ENCODE measurements at places on chromosomes 16 and 17.
A peak's percentile ranks its signal among the peaks of the same experiment; 100 is the strongest.

GRCh38 chr16:576823-577201 lies 7.0 kb downstream of the PIGQ start:
- DNase-seq: no peak

DNA sequence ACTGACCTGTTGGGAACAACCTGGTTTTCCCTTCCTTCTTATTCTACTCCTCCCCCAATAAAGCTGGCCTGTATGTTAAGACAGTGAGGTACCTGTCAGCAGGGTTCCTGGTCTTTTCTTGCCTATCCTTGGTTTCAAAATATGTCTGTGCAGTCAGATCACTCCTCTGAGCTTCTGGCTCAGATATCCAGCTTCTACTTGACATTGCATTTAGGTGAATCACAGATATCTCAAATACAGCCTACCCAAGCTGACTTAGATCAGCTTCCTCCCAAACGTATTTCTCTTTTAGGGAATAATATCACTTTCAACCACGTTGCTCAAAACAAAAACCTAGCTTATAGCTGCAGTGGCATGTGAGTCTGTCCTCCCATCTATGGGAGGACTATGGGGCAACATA lies 48.7 kb downstream of the TEX14 start:
- DNase-seq: no peak

DNA sequence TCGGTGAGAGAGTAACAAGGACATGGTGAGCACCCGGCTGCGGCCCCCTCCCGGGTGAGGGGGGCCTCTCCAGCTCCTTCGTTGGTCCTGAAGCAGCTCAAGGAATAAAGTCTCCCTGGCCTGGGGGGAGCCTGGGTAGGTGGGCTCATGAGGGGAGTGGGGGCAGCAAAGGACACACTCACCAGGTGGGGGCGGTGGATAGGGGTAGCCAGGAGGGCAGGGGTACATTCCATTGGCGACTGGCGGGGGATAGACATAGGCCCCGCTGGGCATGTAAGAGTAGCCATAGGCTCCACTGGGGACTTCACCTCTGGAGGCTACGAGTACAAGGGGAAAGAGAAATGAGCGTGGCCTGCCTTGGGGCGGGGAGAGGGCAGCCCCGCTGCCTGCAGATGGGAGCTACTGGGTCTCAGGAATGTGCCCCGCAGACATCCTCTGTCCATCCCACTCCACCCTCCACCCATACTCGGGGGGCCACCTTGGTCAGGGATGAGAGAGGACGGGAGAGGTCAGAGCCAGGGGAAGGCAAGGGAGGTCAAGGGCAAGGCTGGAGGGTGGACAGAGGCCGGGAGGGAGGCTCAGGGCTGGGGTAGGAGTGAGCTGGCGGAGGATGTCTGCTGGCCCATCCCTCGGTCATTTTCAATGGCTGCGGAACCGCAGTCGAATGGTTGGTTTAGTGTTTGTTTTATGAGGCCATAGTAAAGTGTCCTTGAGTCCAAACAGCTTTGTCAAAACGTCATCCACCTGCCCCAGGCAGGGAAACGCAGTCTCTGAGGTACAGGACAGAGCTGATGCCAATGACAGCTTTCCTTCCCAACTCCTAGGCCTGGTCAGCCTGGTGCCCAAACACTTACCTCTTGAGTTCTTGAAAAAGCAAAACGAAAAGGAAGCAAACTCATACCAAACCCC lies 3.7 kb upstream of the UNC13D start:
- no peak for DNase-seq

DNA sequence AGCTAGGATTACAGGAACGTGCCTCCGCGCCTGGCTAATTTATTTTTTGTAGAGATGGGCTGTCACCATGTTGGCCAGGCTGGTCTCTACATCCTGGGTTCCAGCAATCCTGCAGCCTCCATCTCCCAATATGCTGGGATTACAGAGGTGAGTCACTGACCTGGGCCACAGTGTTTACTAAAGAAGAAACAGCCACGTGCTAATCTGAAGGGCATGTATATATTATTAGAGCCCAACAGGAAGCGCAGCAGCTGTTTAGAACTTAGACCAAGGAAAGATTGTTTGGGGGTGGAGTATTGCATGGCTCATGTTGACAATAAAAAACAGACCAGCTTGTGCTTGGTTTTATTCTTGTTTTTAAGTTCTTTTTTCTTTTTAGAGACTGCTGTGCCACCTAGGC lies 60.2 kb downstream of the HAPSTR1 start:
- DNase-seq: no peak

- no peak for DNase-seq
Observed at GRCh38 chr17:31724026-31724425, 135.0 kb downstream of the COPRS start.

DNA sequence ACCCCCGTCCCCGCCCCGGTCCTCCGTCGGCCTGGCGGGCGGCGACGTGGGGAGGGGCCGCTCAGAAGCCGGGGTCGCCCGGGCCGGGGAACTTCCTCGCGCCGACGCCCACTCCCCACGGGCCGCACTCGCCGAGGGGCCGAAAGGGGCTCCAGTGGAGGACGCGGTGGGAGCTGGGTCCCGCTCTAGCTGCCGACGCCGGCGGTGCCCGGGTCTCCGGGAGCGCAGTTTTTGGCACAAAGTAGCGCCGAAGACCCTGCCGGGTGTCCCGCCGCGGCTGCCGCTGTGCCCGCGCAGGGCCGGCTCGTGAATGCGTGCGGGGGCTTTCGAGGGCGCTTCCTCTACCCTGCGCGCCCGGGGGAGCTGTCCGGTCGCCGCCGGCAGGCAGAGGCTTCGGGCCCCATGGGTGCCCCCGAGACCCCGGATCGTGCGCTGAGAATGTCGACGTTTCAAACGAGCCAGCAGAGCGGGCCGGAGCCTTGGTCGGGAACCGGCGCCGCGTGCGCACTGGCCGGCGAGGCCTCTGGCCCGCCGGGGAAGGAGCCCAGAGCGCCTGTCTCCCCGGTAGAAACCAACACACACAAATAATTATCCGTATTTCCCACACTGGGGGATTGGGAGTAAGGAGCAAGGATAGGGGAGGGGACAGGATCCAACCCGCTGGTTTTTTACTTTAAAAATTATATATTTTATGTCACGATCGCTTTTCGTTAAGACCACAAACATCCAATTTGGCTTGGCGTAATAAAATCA lies 46.6 kb upstream of the SLC38A10 start:
- no peak for DNase-seq

DNA sequence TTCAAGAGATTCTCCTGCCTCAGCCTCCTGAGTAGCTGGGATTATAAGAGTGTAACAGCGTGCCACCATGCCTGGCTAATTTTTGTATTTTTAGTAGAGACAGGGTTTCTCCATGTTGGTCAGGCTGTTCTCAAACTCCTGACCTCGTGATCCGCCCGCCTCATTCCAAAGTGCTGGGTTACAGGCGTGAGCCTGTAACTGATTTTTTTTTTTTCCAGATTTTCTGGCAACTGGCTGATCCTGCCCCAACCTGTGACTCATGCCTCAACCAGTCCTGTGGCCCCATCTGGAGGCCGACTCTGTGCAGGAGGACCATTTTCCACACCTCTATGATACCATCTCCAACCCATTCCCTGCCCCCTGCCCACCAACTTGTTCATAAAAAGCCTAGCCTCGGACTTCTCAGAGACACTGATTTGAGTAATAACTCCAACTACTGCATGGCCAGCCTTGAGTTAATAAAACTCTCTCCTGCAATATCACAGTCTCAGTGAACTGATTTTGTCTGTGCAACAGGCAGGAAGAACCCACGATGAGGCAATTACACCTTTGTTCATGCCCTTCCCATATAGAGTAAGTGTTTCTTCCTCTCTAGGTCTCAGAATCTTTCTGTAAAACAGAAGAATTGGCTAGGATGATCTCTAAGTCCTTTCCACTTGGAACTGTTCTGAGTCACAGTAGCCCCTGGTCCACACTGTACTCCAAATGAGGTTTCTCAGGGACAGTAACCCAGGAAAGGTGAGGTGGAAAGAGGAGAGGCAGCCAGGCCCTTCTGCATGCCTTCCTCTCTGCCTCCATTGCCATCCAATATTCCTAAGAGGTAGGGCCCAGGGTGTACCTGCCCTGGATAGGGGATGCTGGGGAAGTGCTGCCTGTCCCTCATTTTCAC lies 8.8 kb upstream of the CNOT1 start:
- no peak for DNase-seq

DNA sequence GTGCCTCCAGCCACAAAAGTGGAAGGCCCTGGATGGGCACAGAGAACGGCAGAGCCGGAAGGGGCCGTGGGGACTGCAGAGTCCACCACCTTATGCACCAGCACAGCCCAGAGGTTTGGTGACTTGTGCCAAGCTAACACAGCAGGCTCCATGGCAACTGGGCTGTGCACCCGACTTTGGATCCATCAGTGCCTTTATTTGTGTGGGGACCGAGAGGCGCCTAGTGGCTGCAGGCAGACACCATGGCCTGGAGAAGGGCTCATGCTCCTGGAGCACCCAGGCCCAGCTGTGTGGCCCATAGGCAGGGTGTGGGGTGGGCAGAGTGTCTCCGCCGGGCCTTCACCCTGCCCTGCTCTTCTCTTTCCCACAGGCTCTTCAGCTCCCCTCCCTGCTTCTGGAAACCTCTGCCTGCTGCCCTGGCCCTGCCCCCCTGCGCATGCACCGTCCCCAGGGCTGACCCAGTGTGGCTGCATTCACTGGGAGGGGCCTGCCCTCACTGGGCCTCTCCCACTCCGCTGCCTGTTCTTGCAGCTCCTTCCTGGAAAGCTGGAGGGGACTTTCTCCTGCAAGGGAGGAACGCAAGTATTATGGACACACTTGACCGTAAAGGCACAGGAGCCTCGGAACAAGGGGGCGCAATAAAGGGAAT lies 10.1 kb downstream of the C16orf90 start:
- peak; percentile 16 for DNase-seq

GRCh38 chr17:44801880-44802279 lies 28.2 kb downstream of the GJC1 start:
- DNase-seq: no peak

DNA sequence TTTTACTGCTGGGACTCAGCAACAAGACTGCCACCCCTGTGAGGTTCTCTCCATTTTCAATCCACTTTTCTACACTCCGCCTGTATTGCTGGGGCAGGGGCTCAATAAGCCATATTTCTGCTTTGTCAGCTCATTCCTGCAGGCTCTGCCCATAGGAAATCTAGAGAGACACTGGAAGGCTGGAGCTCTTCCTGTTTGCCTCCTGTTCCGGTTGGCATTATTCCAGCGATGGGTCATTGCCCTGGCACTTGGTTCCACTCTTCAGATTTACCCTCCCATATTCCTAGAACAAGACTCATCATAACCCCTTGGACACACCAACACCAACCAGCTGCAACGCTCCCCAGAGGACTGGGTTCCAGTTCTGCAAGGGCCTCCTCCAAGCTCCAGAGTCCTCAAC lies 210.4 kb downstream of the CA10 start:
- DNase-seq: no peak

Data from CD8-positive, alpha-beta memory T cell (primary cell).